Activated B cell treated with CpG ODN at 0.5 μM for 24 hours (primary cell): ENCODE measurements at places on chromosomes 3 and 15.

- DNase-seq, result no peak
These were observed 128.7 kb upstream of the TLE3 start for GRCh38 chr15:70226337-70226980.

DNA sequence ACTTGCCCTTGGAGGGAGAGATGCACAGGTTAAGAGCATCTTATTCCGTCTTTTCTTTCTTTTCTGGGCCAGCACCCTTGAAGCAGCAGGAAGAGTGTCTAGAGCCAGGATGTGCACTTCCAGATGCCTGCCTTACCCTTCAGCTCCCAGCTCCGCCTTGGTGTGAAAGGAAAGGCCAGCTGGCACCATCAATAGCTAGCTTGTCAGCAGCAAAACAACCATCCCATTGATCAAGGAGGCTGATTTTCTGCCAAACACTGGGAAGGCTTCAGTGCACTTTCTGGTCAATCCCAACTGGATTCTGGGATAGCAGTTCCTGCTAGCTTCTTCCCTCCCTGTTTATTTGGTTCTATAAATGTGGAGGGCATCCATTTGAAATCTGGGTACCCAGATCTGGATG, 110.9 kb upstream of the GALNT15 start:
- no peak for DNase-seq

- DNase-seq, result no peak
These were observed 20.2 kb upstream of the UTS2B start for GRCh38 chr3:191350396-191351090.

DNA sequence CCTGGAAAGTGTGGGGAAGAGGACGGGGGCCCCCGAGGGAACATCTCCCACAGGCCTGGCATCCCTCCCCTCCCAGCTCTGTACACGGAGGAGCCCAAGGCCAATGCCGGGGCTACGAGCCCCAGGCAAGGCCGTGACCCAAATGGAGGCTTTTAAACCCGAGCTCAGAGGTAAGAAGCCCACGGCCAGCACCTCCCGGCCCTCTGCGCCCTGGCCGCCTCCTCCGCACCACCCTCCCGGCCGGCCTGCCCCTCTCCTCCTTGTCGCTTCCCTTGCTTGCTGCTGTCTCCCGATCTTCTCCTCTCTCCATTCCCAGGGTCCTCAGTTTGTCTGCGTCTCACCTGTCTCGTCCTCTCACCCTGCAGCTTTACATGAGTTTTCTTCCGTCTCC, 1.3 kb downstream of the MUC4 start:
- DNase-seq, result no peak

GRCh38 chr3:38138349-38139190, at the start of gene MYD88:
Gene MYD88, plus strand, starts transcription at chr3:38138661. Its CDS starts 40 bp downstream, at chr3:38138701.
- DNase-seq, result peak; percentile 84
